Smooth muscle cell of the coronary artery (primary cell): ENCODE measurements at places on chromosomes 1 and 21. TPM values are rescaled to one million over a fixed set of nuclear protein-coding genes. Genes with fewer than 3 reads are reported as not detected.

RPTN gene
- total RNA-seq: 0.70 TPM in 1 of 2 replicates, not detected in the other

SPRR2F gene
- not detected in 2 replicates for total RNA-seq

MYOC gene
- 0.23 TPM in 2 replicates for total RNA-seq

CGN gene
- 0.30 and 0.35 TPM in 2 replicates for total RNA-seq

HMGCS2 gene
- not detected in 2 replicates for total RNA-seq

RNU11 gene
- total RNA-seq: not detected in 2 replicates

CFAP57 gene
- total RNA-seq: 0.12 and 0.15 TPM in 2 replicates

OPRD1 gene
- total RNA-seq: under 0.01 TPM in 1 of 2 replicates, not detected in the other

LRRC41 gene
- total RNA-seq: 36.2 and 66.6 TPM in 2 replicates

DTL gene
- 0.35 and 4.6 TPM in 2 replicates for total RNA-seq

IQGAP3 gene
- total RNA-seq: 0.47 and 4.9 TPM in 2 replicates

FGGY gene
- total RNA-seq: 19.4 and 49.0 TPM in 2 replicates

GRIK3 gene
- not detected in 2 replicates for total RNA-seq

TMEM240 gene
- total RNA-seq: 1.6 and 5.6 TPM in 2 replicates

OR10J1 gene
- total RNA-seq: not detected in 2 replicates

S100A12 gene
- total RNA-seq: not detected in 2 replicates

DPT gene
- under 0.01 and 5.5 TPM in 2 replicates for total RNA-seq

SLC45A3 gene
- 0.82 and 5.9 TPM in 2 replicates for total RNA-seq

MAN1C1 gene
- total RNA-seq: 0.08 and 10.6 TPM in 2 replicates

KAZN gene
- total RNA-seq: 1.4 and 10.9 TPM in 2 replicates

RORC gene
- total RNA-seq: not detected in 2 replicates

KIF17 gene
- total RNA-seq: 0.23 and 0.82 TPM in 2 replicates

CREG1 gene
- 16.8 and 54.9 TPM in 2 replicates for total RNA-seq

PIGC gene
- total RNA-seq: 8.3 and 12.4 TPM in 2 replicates

PLCH2 gene
- 0.08 TPM in 1 of 2 replicates, not detected in the other for total RNA-seq

MX2 gene
- 0.60 and 2.5 TPM in 2 replicates for total RNA-seq

C8A gene
- not detected in 2 replicates for total RNA-seq

PGLYRP3 gene
- not detected in 2 replicates for total RNA-seq

RSPH1 gene
- 0.12 TPM in 1 of 2 replicates, not detected in the other for total RNA-seq

NDUFS5 gene
- total RNA-seq: 777 and 1,203 TPM in 2 replicates

DRAXIN gene
- total RNA-seq: 2.3 TPM in 1 of 2 replicates, not detected in the other

IER5 gene
- total RNA-seq: 14.0 and 16.1 TPM in 2 replicates
